Jurkat, Clone E6-1 (cell line): ENCODE measurements at places on chromosomes 5 and 9.

DNA sequence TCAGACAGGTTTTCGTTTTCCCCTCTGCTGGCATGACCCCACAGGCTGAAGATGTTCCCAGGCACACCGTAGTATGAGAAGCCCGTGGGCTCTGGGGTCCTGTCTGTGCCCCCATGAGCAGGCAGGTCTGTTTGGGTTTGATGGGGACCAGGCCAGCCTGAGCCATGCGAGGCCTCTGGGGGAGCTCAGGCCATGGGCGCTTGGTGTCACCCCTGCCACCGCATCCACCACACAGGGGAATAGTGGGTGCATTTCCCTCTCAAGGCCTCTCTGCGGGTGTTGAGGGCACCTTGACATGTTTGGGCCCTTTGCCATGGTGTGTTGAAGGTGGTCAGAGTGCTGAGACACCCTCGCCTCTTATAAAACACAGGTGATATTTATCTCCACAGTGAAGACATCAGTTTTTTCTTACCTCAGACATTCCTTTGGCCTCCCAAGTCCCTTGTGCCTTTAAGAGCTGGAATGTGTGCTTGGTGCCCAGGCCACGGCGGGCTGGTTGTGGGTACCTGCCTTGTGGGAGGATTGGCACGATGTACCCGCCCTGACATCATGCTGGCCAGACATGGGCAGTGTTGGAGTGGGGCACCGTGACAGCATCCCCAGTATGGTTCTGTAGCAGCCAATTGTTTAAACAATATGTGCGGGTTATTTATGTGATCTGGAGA is 68.3 kb downstream of the WNK2 start:
- DNase-seq = no peak

DNA sequence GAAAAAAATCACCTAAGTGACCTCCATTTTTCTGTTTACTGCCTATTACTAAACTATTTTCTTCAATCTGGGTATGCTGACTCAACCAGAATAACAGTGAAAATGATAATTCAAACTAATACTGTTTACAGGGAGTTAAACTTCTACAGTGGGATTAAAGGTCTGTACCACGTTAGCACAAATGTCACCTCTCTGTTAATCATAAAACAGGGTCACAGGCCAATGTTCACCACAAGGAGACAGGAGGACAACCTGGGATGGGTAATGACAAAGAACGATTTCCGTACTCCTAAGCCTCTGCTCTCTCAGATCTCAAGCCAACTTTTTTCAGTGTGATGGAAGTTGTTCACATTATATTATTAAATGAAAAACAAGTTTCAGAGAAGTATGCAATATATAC is 2.3 kb downstream of the ALDOB start:
- DNase-seq = no peak

DNA sequence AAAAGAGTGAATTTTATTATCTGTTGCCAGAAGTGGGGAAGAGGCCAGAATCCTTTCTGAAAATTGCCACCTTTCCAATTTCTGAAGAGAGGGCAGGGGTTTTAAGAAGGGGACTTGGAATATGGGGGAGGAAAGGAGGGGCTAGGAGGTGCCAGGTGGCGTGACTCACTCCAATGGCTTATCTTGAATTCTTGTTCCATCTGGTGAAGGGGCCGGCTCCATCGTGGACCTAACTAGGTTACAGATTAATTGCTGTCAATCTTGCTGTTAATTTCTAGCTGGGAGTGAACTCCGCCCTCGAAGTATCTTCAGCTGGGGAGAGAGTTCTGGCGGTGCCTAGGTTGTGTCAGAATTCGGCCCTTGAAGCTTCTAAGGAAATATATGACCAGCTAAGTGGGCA is 138.7 kb downstream of the YTHDC2 start:
- no peak for DNase-seq

GRCh38 chr9:131734781-131735180 is 5.1 kb downstream of the RAPGEF1 start:
- DNase-seq = no peak

GRCh38 chr5:74382123-74382855 is 258.2 kb downstream of the ENC1 start:
- DNase-seq = no peak

DNA sequence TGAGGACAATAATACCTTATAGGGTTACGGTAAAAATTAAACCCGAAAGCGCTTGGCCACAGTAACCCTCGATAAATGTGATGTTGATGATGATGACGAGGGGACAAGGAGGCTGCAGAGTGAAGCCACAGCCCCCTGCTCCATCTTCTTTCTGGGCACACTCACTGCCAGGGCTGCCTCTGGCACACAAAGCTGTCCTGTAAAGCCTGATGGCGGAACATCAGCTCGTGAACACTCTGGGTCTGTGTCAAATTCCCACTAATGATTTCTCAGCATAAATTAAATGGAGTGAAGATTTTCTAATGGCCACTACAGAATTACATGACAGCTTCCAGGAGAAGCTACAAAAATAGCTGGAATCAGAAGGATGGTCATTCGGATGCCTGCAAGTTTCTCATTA is 142.2 kb downstream of the TTLL11 start:
- DNase-seq = no peak

GRCh38 chr9:137387114-137387890 is 35.7 kb downstream of the EXD3 start:
- DNase-seq = no peak

GRCh38 chr9:86099701-86100364 is 475 bp upstream of the GOLM1 start:
- no peak for DNase-seq

- no peak for DNase-seq
These were observed 87.3 kb upstream of the CCNG1 start for GRCh38 chr5:163350083-163350482.

GRCh38 chr9:87148331-87149104 is 201.2 kb upstream of the GAS1 start:
- no peak for DNase-seq

DNA sequence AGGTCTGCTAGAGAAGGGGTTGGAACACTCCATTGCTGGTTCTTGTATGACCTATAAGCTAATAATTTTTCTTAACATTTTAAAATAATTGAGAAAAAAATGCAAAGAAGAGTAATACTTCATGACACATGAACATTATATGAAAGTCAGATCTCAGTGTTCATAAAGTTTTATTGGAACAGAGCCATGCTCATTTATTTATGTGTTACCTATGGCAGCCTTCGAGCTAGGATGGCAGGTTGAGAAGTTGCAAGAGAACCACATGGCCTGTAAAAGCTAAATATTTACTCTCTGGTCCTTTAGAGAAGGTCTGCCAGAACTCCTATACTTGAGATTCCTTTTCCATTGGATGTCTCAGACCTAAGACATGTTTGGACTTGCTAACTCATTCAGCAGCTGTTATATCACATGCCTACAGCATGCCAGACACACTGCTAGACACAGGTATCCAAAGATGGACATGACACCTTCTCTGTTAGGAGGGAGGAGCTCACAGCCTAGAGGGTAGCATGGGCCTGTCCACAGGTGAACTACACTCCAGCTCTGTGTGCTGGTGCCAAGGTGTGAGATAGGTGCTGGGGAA is 304.3 kb downstream of the ARHGAP26 start:
- no peak for DNase-seq

DNA sequence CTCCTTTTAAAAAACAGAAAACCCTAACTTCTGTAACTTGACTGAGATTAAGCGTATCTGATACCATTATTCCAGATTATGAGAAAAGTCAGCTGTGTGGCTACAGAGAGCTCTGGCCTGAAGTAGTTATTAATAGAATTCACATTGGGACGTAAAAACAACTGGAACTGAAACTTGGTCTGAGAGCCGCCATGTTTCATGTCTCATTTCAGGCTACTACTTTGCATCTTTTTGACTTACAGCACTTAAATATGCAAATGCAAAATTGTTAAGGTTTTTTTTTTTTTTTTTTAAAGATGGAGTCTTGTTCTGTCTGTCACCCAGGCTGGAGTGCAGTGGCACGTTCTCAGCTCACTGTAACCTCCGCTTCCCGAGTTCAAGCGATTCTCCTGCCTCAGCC is 25.2 kb downstream of the MAP3K1 start:
- DNase-seq = no peak

DNA sequence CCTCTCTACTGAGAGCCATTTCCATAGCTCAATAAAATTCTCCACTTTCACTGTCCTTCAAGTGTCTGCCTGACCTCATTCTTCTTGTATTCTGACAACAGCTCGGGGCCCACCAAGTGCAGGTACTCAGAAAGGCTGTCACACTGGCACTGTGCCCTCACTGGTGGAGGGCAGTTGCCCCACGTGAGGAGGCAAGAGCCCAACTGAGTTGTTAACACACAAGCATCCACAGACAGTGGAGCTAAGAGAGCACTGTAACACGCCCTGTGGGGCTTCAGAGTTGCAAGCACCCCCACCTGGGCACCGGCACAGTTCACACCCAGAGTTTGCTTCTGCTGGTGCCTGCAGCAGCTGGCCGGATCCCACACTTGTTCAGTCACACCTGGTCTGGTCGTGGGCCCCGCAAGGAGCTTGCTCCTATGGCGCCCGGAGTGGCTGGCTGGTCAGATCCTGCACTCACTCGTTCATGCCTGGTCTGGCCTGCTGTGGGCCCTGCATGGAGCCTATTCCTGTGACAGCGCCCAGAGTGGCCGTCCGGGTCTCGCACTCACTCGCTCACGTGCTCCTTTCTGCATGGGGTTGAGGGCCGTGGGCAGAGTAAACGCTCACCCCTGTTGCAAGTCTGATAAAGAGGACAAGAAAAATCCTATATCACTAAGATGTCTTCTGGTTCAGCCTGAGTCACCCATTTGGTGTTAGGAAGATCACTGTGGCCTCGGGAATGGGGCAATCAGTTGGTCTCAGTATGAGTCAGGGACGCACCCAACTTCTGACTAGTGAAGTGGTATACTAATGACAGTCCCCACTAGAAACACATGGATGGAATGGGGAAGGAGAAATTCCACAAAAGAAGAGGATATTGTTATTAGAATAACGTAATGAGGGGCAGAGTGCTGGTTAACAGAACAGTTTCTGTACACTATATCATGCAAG is 87.0 kb upstream of the CCNH start:
- no peak for DNase-seq

DNA sequence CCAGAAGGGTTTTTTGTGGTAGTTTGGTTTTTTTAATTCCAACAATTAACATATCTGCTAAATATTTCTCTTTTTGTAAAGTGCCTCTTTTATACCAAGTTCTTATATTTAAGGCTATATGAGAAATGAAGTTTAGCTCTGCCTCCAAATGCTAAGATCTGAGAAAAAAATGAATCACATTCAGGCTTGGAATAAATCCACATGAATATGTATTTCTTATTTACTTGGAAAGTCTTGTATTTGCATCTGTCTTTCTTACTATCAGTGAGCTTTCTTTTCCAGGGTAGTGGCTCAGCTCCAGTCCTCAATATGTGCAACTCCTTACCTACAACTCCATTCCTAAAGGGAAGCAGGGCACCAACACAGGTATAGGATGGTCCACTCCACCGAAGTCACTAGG is 127.9 kb downstream of the GLIS3 start:
- DNase-seq = no peak

DNA sequence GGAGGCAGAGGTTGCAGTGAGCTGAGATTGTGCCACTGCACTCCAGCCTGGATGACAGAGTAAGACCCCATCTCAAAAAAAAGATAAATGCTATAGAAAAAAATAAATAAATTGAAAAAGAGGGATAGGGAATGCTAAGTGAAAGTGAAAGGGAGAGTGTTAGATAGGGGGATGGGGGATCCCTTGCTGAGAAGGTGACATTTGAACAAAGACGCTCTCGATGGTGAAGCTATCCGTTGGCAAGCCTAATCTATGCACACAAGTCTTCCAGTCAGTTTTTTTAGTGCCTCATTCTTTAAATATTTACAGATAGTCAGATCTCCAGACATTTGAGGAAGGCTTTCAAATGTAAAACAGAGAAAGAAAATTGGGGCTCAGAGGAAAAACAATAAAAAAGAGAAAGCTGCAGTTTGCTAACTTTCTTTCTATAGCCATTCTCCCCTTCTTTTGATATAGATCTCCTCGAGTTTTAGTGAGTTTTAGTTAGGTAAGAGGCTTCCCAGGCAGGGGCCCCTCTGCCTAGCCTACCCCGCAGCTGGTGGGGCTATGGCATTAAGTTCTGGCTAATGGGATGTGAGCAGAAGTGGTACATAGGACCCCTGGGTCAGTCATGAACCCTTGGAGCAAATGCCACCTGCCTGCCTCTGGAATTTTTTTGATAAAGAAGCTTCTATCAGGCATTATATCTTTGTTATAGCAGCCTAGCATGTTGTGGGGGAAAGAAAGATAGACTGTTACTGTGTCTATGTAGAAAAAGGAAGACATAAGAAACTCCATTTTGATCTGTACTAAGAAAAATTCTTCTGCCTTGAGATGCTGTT is 12.0 kb downstream of the GLRX start:
- DNase-seq = no peak

GRCh38 chr5:135124724-135125123 is 90.7 kb upstream of the PITX1 start:
- no peak for DNase-seq
